ENCODE measurements at places on chromosomes 11 and 22.

DNA sequence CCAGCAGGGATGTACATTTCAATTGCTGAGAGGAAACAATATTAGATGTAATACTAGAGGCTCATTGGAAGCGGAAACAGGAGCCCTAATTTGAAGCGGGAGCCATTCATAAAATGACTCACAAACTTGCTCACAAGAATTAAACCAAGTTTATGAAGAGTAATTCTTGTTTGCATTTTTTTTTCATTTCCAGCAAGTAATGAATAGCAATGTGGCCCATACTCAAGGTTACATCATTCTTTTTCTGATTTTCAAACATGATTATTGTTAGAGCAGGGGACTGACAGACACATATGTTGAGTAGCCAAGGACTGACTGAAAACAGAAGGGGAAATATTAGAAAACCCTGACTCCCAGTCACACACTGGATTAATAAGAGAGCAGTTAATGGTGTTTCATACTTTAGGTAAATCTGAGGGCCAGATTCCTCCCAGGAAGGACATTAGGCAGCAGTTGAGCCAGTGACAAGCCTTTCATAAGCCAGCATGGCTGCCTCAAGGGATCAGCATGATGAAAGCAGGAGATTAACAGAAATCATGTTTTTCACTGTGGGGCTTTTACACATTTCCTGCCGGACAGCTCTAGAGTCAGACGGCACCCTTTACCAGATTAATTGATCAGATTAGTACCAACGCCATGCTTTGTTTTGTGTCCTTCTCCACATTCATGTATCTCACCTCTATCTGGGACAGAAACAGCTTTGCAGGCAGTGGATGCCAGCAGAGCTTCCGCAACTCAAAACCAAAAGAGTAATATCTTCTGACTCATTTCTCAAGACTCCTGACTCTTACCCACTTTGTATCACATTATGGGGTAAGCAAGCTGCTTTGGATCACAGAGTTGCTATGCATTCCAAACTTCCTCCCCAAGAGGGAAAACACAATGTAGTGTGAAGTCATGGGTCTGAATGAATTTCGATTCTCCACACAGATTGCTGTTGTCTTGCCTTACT lies 831.6 kb downstream of the KCNA4 start:
- DNase-seq: no peak

DNA sequence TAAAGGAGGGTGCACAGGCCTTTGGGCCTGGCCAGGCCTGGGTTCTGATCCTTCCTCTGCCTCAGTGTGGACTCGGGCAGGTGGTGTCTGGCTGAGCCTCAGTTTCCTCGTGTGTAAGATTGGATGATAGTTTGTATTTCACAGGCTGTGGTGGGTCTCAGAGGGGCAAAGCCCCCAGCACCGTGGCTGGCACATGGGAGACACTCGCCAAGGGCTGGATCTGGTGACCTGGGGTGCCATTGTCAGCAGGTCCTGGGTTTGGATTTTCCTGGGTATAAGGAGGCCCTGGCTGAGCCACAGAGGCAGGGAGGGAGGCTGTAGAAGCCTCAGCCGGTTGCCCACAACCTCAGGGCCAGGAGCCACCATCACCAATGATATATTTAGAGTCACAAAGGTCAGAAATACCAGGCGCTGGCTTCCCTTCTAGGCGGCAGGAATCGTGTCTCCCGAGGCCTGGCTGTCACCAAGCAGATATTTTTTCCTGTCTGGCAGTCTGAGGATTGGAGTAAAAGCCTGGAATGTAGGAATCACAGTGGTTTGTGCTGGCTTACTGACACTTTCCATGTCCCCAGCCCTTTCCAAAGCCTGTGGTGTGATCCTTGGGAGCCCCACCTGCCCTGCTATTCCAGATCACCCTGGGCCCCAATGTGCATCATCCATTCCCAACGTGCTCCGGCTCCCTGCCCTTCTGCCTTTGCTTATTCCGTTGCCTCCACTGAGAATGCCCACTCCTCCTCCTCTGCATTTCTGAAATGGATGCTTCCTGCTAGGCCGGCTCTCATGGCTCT lies 15.6 kb downstream of the KCNC1 start:
- no peak for DNase-seq

GRCh38 chr22:40668611-40669411 lies 10.5 kb upstream of the MCHR1 start:
- DNase-seq: no peak

DNA sequence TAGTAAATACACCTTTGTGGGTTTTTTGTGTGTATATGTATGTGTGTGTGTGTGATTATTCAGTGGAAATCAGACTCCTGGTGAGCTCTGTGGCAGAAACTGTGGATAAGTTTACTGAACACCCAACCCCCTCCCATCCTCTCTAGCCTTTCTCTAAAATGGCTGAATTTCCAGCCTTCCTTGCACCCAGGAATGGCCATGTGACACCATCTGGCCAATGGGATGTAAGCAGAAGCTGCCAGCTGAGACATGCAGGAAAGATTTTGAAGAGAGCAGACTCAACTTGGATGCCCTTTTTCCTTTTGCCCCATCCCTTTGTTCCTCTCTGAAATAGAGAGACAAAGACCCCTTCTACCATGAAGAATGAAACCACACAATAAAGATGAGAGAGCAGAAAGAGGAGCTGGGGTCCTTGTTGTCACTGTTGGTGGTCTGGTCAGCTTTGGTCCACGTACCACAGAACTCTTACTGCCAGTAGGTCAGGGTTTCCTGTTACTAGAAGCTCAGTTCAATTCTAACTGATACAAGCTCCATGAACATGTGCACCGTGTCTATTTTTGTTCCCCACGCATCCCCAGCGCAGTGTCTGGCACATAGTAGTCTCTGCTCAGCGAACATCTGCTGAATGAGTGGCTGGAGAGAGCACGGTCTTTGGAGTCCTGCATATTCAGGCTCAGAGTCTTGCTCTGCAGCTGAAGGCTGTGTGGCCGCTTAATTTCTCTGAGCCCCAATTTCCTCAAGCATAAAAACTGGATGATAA lies 57.5 kb downstream of the SEZ6L start:
- no peak for DNase-seq

GRCh38 chr22:24937114-24937513 lies 9.4 kb downstream of the LHFPL7 start:
- no peak for DNase-seq

- no peak for DNase-seq
These were observed 65.2 kb downstream of the DSCAML1 start for GRCh38 chr11:117731722-117732290.

DNA sequence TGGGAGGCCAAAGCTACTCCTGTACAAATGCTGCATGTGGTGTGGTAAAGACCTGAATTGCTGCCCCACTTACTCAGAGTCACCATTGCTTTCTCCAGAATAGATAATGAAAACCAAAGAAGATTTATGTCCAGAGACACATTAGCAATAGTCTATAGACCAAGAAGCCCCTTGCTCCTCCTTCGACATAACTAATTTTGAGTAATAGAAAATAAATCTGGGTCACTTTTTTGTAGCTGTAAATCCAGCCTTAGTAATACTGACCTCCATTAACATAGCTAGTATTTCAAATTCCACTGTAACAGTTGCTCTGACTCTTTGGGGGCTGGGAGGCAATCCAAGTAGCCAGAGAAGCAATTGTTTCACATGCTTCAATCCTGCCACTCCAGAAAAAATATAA lies 145.9 kb downstream of the MAML2 start:
- DNase-seq: no peak

- DNase-seq: no peak
These were observed 14.7 kb upstream of the VSIG10L2 start for GRCh38 chr11:125931116-125931515.

DNA sequence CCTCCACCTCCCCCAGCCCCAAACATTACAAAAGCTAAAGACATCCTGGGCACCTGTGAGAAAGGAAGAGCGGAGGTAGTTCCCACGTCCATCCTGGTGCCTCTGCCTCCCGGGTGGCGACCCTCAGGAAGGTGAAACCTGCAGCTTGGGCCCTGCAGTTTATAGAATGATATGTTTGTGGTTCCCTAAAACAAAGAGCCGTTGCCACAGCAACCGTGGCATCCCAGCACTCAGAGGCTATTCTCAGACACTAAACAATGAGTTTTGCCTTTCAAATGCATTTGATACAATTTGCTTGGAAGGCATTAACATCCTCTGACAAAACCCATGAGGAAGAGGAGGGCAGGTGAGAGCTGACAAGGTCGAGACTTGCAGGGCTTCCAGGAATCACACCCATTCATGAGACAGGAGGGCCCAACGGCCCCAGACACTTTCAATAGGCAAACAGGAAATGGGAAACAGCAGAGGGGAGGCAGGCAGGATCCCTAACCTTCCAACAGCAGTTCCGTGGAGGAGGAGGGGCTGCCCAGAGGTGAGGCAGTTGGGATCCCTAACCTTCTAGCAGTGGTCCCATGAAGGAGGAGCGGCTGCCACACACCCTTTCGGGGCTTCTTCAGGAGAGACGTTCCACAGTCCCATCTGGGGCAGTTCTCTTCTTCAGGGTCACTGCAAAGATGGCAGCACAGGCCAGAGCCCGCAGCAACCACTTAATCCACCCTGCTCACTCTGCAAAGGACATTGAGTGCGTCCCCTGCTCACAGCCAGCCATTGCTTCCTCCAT lies 379.2 kb downstream of the SHANK2 start:
- DNase-seq: no peak

DNA sequence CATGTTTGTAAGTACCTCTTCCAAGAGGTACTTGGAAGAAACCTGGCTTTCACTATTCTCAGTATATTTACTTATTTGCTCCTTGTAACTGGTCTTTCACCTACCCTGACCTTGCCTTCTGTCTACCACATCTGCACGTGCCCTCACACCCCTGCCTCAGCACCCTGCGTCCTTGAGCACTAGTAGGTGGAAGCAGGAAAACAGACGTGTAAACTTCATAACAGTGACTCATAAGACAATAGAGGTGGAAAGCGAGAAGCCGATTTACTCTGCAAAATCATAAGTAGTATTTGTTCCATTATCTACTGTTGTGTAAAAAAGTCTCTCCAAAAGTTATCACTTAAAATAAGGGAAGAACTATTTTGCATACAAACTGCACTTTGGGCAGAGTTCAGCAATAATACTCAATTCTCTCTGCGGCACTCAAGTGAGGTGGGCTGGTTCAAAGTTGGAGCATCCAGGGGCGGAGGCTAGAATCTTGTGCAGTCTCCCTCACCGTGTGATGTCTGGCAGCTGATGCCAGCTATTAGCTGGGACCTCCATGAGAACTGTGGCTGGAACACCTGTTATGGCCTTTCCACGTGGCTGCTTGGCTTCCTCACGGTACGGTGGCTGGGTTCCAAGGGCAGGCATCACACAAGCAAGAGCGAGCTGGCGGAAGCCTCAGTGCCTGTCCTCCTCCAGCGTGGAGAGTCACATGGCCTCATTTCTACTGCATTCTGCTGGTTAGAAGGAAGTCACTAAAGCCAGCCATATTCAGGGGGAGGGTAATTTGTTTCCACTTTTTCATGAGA lies 30.4 kb downstream of the PACS1 start:
- peak; percentile 35 for DNase-seq

GRCh38 chr11:41456269-41456668 lies 3.2 kb downstream of the LRRC4C start:
- DNase-seq: no peak

DNA sequence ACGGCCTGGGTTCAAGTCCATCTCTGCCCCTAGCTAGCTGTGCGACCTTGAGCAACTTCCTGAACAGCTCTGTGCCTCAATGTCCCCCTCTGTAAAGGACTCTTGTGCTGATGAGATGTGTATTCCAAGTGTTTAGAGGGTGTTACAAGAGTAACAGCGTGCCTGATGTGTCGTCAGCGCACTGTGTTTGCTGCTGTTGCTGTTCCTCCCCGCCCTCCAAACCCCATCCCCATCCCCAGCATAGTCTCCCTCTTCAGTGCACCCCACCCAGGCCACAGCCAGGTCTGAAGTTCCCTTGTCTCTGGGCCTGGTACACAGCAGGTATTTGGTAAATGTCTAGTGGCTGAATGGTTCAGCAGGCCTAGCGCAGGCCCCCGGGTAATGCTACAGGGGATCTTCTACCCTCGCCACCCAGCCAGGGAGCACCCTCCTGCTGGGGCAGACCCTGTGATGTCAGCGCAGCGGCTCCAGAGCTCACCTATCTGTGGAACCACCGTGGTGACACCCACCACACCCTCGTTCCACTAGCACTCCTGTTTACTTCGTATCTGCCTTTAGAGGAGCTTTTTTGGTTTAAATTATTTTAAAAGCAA lies 10.3 kb downstream of the CBX7 start:
- DNase-seq: no peak

DNA sequence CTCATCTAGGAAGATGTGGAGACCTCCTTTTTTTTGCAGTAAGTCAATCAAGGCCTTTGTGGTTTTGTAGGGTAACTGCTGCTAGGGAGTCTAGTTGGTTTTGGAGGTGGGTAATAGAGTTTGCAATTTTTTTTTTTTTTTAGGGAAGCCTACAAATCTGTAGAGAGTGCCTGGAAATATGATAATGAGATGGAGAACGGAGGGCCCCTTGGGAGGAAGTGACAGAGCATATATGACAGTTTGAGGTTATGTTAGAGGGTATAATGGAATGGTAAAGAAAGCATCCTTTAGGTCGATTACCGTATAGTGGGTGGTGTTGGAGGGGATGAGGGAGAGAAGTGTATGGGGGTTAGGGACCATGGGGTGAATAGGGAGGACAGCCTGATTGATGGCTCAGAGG lies 98.3 kb downstream of the ELP4 start:
- DNase-seq: no peak

- DNase-seq: no peak
These were observed 19.5 kb downstream of the PANX1 start for GRCh38 chr11:94148189-94148588.

DNA sequence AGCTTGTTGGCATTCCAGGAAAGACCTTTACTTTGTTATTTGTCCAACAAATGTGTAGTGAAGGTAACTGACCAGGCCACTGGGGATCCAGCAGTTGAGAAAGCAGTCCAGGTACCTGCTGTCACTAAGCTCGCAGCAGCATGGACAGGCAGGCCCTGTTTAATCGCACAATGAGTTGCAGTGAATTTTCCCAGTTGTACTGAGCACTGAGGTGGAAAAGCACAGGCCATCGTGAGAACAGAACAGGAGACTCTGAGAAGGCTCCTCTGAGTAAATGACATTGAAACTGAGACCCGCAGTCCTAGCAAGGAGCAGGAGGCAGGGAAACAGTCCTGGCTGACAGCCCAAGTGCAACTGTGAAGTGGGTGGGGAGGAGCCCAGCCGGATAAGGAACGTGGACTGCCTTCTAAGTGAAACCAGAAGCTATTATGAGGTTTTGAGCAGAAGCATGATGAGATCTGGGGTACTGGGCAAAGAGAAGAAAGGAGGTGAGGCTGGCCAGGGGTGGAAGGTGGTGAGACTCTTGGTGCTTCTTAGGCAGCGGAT lies 39.8 kb upstream of the CDON start:
- DNase-seq: no peak

- DNase-seq: no peak
These were observed 532.3 kb downstream of the DLG2 start for GRCh38 chr11:85094795-85095194.

- DNase-seq: no peak
These were observed 1074.4 kb downstream of the DLG2 start for GRCh38 chr11:84552791-84553190.
